ENCODE measurements at places on chromosomes 11 and 22.

DNA sequence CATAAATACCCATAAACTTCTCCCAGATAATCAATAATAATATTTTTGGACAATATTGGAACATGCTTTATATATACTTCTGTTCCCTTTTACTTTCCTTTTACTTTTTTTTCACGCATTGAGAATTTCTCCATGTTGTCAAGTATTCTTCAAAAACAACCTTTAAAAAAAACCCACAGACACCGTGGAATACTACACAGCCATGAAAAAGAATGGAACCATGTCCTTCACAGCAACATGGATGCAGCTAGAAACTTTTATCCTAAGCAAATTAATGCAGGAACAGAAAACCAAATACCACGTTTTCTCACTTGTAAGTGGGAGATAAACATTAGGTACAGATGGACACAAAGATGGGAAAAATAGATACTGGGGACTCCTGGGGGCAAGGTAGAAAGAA lies 854.7 kb downstream of the TBC1D22A start:
- DNase-seq, result no peak

DNA sequence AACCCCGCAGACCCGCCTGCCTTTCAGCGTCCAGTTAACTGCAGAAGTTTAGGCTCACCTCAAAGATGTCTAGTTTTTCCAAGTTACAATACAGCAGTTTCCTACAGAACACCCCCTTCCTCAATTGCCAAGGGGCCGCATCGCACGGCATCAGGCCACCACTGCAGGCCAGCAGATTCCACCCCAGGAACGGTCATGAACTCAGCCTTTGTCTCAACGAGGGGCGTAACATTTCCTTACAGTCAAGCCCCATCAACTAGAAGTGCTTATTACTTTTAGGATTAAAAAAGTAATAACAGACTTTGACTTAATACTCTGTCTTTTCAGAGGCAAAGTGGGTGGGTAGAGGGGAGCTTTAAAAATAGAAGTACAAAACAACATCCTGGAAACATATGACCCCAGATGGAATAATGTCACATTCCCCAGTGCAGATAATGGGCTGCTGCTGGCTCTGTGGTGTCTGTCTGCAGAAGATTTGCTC lies 36.3 kb downstream of the PPP2R1B start:
- no peak for DNase-seq

- no peak for DNase-seq
Measured at GRCh38 chr11:124638500-124638899, 15.8 kb downstream of the TBRG1 start.

DNA sequence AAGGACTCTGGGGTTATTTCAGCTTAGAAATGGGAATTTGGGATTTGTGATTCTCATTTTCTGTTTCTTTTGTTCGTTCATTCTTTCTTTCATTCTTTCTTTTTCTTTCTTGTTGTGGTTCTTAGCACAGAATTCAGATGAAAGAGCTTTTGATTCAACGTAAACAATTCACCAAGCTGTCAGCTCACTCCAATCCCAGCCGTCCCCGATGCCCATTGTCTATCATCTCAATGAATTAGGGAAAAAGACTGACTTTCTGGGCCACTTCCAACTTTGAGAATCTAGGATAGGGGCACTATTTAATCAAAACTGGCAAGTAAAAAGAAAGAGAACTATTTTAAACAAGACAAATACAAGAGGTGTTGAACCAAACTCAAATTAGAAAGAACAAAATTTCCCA lies 25.1 kb upstream of the TMA7B start:
- DNase-seq, result no peak

DNA sequence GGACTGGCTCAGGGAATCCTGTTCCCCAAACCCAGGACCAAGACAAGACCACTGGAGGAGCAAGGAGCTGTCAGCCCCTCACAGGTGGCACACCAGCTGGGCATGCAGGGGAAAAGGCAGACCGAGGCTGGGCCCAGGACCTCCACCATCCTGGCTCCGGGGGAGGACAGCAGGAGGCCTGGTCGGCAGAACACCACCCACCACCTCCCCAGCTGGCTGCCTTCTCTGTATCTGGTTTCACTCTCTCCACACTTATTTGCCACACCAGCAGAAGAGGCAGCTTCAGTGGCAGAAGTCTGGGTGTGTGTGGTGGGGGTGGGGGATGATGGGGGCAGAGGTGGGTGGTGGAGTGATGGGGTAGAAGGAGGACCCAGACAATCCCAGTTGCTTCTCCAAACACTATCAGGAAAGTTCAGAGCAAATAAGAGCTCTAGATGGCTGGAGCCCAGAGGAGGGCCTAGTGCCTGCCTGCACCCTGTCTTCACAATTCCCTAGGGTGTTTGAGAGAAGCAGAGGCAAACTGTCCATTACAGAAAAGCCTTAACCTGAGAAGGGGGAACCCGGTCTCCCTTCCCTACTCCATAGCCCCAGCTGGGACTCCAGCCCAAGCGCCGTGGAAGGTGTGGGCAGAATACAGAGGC lies 51.9 kb upstream of the CDON start:
- DNase-seq, result no peak

- DNase-seq, result no peak
Measured at GRCh38 chr11:65148657-65149056, 14.3 kb upstream of the SYVN1 start.

- DNase-seq, result no peak
Measured at GRCh38 chr11:7656704-7657103, 16.6 kb downstream of the CYB5R2 start.

DNA sequence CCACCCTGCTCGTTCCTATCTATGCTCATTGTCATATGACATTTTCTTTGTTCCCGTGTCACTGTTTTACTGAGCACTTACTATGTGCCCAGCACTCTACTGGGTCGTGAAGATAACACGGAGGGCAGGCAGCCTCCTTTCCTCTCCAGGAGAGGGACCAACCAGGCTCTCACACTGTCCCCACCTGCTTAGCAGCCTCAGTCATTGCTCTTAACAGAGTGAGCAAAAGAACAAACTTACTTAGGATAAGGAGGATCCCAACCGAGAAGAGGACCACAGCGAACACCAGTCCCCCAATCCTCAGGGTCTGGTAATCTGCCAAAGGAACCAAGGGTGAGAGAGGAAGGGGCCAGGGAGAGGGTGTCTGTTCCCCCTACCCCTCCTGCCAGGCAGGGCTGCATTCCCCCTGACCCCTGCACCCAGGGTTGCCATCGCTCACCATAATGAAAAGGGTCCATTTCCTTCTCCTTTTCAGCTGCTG lies 17.0 kb upstream of the FXYD2 start:
- DNase-seq, result no peak

DNA sequence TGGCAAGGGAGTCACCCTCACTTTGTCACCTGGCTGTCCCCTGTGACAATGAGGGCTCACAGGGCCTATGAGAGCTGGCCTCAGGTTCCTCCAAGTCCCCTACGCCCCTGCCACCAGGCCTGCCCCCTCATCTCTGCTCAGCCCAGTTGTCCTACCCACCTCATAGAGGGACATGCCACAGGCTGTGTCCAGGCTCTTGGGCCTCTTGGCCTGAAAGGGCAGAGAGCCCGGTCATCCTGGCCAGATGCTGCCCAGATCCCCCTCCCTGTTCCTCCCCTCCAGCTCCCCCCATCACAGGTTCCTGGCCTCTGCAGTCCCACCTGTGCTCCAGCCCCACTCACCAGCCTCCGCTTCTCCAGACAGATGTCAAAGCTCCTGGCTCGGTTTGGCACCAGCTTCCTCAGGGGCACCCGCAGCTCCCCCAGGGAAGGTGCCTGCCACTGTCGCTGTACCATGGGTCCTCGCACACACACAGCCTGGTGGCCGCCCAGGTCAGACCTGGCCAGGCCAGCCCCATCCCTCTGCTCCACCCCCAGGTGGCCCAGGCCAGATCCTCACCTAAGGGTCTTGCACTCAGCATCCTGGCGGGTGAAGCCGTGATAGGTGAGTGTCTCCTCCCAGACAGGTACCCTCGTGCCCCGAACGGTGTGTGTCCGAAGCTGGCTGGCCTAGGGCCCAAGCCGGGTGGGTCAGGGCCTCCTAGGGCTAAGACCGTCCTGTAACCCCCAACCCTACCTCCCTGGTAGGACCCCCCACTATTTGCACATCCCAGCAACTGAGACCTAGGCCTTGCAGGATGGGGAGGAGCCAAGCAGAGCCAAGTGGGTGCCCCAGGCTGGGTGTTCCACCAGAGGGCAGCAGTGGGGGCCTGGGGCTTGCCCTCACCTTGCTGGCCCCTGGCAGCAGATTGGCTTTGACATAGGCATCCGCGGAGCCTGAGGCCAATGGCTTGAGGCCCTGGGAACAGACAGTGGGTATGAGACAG lies 8.3 kb downstream of the NDUFV1 start:
- no peak for DNase-seq

- no peak for DNase-seq
Measured at GRCh38 chr22:20530368-20531153, 23.2 kb downstream of the MED15 start.

DNA sequence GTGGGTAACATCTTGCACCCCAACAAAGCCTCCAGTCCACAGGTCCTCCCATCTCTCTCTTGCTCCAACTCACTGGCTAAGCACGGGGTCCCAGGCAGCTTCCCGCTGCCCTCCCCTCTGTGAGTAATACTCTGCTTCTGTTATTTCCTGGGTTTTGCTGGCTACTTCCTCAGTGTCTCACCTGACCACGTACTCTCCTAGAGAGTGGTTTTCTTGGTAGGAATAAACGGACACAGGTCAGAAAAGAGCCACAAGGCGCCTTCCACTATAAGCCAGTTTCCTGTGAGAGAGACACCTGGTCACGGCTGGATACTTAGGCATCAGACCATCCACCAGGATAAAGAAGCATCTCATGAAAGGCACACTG lies 36.0 kb downstream of the ARRB1 start:
- no peak for DNase-seq

- DNase-seq, result no peak
Measured at GRCh38 chr11:130832566-130833425, 83.5 kb downstream of the SNX19 start.

GRCh38 chr11:129021295-129021694 lies 78.6 kb upstream of the TP53AIP1 start:
- no peak for DNase-seq

DNA sequence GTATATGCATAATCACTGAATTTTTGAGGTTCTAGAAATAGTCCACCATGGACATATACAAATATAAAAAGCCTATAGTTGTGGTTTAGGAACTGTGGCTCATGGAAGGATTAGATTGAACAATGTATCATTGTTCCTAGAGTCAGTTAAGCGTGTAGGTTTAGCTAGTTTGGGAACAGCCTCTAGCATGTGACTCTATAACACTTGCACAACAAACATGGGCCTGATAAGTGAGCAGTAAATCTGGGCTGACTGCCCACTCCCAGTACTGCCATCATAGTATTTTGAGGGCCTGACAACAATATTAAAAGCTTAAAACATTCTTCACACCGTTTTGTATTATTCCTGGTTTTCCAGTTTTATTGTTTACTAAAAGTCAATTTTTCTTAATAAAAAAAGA lies 47.0 kb downstream of the YAP1 start:
- DNase-seq, result no peak

DNA sequence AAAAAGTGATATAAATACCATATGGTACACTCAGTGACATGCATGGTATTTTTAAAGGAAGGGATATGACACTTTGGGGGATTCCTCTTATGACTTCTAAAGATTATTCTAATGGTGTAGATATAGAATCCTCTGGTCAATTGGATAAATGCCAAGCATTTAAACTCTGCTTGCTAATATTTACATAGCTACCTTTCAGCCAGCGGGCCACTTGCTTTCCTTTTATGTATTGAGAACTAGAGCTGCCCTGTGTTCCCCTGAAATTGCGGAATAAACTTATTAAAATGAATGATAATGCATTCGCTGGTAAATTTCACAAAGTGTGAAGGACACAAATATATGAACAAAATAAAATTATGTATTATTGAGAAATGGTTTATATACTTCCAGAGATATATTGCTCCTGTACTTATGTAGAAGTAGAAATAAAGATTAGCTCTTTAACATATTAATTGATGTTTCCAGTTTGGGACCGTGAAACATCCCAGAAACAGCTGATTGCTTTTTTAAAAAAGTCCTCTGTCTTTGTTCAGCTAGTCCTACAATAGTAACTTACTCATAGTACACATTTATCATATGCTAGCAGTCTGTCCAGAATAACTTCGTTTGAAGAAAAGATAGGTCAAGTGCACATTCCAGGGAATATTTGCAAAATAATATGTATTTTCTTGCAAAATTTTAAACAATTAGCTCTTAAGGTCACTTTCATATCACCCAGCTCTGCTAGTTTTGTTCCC lies 40.1 kb upstream of the CARD18 start:
- DNase-seq, result no peak

DNA sequence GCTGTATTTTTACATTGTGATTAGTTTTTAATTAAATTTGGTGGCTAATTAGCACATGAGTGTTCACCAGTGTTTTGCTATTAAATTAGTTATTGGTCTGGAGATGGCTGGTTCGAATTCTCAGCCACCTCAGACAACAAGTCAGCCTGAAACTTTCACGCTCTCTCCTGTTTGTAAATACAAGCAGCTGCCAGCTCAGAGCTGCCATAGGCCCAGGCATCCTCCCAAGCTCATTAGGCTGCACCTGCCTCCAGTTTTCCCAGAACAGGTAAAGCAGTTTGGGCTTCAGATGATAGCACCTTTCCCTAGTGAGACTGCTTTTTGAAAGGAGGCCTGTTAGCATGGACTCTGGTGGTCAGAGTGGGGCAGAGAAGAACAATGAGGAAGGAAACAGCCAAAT lies 156.8 kb downstream of the NAV2 start:
- DNase-seq, result no peak

- DNase-seq, result no peak
Measured at GRCh38 chr11:69773626-69774353, 1.4 kb downstream of the FGF4 start.

GRCh38 chr11:85599083-85599482 lies 28.1 kb downstream of the DLG2 start:
- DNase-seq, result no peak

DNA sequence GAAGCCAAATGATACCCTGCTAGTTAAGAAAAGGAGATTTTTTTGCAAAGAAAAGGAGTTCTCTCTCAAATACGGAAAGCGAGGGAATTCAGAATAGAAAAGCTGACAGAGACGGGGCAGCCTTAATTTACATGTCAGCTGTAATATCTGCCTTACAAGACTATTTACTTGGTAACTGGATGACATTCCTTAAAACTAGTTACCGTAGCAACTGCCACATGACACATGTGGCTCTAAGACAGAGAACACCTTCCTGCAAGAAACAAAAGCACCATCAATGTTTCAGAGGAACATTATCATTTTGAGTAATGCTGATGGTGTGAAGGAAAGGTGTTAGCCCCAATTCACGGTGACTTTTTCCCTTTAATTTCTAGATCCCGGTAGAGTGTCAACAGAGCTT lies 222.1 kb downstream of the LRRC4C start:
- no peak for DNase-seq

GRCh38 chr11:70756756-70757155 lies 358.4 kb downstream of the CTTN start:
- no peak for DNase-seq

GRCh38 chr11:129819237-129819636 lies 3.6 kb downstream of the TMEM45B start:
- no peak for DNase-seq

DNA sequence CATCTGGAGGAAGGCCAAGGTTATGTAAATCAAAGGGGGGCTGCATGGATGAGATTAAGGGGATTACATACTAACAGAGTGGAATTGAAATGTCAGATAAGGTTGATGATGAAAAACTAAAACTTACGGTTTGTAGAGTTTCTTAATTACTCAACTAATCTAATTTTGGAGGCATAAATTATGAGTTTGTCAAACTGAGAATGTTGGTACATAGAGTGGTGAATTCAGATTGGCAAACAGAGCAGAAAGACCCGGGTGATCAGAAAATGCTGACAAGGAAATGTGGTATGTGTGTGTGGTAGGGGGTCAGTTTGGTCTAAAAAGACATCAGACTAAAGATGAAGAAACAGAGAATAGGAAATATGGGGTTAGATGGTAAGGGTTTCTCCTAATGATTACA lies 11.0 kb downstream of the MS4A6E start:
- no peak for DNase-seq
